ENCODE measurements at places on chromosomes 5 and 9. TPM values are rescaled to one million over a fixed set of nuclear protein-coding genes. Genes with fewer than 3 reads are reported as not detected.

DNA sequence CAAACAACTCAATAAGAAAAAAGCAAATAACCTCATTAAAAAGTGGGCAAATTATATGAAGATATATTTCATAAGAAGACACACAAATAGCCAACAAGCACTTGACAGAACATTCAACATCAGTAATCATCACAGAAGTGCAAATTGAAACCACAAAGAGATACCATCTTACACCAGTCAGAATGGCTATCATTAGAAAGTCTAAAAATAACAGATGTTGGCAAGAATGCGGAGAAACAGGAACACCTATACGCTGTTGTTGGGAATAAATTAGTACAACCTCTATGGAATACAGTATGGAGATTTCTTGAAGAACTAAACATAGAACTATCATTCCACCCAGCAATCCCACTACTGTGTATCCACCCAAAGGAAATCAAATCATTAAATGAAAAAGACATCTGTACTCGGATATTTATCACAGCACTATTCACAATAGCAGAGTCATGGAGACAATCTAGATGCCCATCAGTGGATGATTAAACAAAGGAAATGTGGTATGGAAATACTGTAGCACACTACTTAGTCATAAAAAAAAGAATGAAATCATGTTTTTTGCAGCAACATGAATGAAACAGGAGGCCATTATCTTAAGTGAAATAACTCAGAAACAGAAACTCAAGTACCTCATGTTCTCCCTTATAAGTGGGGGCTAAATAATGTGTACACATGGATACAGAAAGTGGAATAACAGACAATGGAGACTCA, 106.8 kb upstream of the FST start:
- DNase-seq, result no peak

- DNase-seq, result no peak
Measured at GRCh38 chr5:67042176-67043003, 154.2 kb downstream of the CD180 start.

- no peak for DNase-seq
Measured at GRCh38 chr9:101342595-101342994, 42.2 kb downstream of the BAAT start.

GABRG2 gene
- total RNA-seq, result 2.4 TPM

DNA sequence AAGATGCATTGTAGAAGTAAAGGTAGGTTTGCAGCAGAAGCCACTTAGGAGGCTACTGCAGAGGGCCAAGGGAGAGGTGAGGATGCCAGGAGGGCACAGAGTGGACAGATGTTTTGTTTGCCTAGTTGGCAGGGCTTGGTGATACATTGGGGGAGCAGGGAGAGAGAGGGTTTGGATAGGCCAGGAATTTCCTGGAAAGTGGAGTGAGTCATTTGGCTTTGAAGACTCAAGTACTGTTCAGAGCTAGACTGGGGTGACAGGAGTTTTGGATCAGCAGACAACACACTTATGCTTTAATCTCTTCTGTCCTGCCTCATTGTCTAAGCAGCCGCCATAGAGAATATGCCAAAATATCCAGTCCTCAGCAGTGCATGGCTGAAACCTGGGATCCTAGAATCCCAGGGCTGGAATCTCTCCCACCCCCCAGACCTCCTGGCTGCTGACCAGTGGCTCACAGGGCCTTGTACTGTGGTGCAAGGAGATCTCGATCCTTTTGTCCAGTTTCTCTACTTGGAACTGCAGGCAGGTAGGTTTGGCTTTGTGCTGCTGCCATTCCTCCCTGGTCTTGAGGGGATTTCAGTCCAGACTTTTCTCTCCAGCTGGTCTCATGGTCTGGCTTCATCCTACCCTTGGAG, 11.0 kb downstream of the TMEM268 start:
- no peak for DNase-seq

ANKRD18A gene
- 13.2 TPM for total RNA-seq

DNA sequence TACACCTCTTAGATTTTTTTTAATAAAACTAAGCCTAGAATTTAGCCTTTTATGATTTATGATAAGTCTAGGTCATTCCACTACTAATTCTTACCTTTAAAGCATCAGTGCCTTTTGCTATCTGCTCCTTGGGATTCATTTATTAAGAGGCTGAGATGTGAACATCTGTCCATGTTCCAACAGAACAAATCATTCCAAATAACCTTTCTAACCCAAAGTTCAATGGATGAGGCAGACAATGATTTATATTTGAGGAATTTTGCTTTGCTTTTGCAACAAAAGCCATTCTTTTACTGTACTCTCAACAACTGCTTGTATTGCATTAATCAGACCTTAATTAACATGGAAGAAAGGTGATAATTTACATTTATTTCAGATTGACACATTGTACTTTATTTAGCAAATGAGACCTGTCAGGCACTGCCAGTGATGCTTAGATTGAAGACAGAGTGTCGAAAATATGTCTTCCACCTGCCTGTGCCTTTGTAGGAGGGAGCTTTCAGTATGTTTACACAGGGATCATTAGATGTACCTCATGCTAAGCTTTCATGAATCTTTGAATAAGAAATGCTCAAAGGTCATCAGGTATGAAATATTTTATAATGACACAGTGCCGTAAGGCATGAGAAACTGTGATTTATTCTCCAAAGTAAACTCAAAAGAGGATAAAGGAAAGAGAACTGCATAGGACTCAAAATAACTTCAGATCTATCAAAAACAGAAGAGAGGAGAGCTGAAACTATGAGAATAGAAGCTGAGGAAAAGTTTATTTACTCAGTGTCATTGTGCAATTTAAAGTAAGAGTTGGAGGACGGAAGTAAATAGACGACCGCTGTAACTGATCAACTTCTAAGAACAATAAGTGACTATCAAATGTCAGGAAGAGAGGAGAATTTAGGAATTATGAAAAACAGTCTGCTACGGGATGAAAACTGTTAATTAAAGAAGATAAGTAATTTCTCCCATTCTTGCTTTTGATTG, 36.7 kb upstream of the IZUMO3 start:
- DNase-seq, result no peak

DNA sequence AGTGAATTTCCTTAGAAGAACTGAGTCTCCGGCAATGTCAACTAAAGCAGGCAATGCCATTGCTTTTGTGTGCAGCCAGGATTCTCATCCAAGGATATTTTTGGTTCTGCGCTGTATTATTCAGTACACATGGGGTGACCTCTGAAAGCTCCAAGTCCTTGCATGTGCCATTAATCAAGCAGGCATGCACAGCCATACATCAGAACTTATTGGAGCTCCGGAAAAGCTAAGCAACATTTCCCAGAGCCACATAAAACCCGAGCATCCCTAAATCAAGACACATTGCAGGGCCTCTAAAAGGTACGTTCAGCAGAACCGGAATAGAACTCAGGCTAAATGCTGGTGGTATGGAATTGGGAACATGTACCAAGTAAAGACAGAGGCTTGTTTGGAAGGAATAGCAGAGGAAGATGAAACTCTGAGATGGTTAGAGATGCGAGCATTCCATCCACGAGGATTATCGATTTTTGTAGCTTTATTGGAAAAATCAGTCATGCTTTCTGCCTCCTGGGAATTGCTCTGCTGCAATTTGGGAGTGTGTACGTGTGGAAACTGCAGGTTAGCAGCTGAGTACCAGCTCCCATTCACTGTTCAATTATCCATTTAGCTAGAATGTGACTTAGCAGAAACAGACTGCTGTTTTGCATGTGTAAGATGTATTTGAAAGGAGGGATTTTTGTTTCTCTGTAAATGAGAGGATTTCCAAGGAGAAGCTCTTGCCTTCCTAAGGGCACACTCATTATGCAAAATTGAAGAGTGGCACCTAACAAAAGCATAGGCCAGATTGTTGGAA, 143.7 kb upstream of the WWC1 start:
- no peak for DNase-seq

- DNase-seq, result no peak
Measured at GRCh38 chr5:144247131-144247530, 76.5 kb downstream of the KCTD16 start.

INIP gene
- total RNA-seq, result 18.3 TPM

PTGDS gene
- total RNA-seq, result 2.3 TPM

DNA sequence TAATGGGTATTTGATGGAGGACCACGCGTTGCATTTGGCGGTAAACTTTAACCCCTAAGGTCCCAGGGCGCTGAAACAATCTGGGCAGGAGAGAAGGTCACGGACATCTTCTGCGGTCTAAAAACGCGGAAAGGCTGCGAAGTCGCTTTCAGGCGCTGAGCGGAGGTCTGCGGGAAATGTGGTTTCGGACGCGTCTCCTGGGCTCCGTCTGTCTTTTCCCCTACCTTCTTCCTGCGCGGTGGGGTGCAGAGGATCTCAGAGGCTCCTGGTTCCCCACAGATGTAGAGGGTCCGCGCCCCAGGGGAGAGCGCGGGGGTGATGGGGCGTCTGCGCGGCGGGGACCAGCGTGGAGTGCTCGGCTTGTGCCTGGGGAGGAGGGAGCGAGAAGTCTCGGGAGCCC, 58.4 kb downstream of the ZNF510 start:
- no peak for DNase-seq

GRCh38 chr9:1200847-1201251, 150.7 kb downstream of the DMRT2 start:
- no peak for DNase-seq

- DNase-seq, result no peak
Measured at GRCh38 chr5:157568720-157569119, 6.9 kb downstream of the ADAM19 start.

DNA sequence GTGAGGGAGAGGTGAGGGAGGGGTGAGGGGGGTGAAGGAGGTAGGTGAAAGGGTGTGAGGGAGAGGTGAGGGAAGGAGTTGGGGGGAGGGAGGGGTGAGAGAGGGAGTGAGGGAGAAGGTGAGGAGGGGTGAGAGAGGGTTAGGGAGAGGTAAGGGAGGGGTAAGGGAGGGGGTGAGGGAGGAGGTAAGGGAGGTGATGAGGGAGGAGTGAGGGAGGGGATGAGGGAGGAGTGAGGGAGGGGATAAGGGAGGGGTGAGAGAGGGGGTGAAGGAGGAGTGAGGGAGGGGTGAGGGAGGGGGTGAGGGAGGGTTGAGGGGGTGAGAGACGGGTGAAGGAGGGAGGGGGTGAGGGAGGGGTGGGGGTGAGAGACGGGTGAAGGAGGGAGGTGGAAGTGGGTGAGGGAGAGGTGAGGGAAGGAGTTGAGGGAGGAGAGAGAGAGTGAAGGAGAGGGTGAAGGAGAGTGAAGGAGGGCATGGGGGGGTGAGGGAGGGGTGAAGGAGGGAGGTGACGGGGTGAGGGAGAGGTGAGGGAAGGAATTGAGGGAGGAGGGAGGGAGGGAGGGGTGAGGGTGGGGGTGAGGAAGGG, 18.5 kb downstream of the NINJ1 start:
- no peak for DNase-seq

DNA sequence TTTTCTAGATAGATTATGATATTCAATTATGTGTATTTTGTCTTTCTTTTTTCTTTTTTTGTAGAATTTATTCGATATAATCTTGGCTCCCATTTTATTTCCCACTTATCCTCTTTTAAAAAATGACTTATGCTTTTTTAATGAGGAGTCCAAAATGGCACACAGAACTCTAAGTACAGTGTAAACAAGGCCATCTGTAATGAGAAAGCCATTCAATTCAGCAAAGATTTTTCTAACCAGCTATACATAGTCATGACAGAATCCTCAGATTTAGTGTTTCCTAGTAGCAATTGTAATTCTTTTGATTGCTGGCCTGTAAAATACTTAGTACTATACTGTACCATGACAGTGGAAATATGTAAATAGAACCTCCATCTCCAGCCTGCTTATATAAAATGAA, 651.4 kb downstream of the RAB3C start:
- DNase-seq, result no peak

DNA sequence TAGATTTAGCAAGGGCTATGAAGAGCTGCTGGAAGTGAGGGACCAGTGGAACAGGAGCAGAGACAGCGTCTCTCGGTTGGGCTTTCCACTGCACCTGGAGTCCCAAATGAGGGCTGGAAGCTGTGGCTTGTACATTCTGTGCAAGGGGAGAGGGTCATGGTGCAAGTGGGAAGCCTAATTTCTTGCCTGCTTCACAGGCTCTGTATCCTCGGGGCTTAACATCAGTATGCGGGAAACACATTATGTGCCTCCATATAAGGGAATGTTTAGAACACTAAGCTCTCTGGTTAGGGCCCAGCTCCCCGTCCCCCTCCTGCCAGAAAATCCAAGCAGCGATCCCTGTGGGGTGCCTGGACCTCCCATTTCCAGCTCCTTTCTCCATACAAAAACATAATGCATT, 89.0 kb upstream of the NIPAL4 start:
- no peak for DNase-seq

DNA sequence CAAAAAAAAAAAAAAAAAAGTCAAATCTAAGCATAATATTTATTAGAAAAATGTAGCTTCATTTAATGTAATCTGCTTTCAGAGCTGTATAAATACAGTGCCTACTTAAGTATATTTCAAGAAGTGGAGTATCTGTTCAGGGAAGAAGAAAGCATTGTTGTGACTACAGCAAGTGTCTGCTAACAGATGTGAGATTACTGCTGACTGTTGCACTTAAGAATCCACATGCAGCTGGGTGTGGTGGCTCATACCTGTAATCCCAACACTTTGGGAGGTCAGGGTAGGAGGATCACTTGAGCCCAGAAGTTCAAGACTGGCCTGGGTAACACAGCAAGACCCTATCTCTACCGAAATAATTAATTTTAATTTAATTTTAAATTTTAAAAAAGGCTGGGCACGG, 19.0 kb downstream of the KDM3B start:
- DNase-seq, result no peak

DNA sequence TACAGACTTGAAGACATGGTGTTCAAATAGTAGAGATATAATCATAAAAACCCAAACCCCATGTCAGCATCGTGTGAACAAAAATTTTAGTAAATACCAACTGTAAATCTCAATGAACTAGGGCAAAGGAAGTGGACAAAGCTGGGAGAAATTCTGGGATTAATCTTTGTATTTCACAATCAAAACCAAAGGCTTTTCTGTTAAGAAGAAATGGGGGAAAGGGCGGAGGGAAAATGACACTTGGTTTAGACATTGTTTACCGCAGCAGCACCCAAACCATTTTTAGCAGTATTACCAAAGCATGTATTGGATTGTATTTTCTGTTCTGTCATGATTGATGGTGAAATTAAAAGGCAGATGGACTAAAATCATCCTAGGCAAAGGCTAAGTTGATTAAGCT, 134.2 kb upstream of the PRSS3 start:
- no peak for DNase-seq

DNA sequence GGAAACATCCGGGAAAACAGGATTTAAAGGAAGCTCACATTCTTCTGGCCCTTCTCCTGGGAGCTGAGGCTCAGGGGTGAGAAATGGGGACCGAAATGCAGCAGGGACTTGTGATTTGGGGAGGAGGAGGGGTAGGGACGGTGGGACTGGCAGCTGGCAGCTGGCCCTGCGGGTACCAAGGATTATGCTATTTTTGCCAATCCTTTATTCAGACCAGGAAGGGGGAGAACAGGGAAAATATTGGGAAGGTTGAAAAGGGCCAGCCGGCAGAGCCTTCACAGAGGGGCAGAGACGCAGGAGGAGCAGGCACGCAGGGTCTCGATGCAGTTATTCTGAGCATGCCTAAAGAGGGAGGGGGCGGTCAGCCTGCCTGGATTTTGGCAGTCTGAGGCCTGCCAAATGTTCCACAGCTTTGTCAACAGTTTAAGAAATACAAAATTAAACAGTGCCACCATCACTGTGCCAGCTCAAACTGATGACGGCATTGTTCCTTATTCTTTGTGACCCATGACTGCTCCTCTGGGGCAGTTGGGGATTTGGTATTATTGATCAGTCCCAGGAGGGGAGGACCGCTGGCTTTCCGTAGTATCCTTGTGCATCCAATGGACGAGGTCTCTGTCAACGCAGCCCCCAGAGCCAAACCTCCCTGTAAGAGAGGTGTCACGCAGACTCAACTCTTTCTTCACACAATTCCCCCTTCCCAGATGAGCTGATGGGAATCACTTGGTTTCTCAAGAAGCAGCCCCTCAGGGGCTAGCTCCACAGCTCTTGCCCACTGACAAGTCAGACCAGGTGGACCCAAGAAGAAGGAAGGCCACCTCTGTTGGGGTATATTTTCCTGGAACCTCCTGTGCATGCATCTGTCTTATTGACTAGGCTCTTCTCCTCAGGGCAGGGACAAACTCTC, 553.3 kb downstream of the BNC2 start:
- no peak for DNase-seq

Measured in H1 (cell line).